PC-3 (cell line): ENCODE measurements at places on chromosomes 11 and 22. TPM values are rescaled to one million over a fixed set of nuclear protein-coding genes. Genes with fewer than 3 reads are reported as not detected.

GRCh38 chr11:8649361-8649760 is 33.1 kb downstream of the TRIM66 start:
- peak; percentile 45 for DNase-seq

C1QTNF5 gene
- total RNA-seq: 2.0 and 2.6 TPM in 2 replicates

NXPE1 gene
- total RNA-seq: not detected in 2 replicates

BLID gene
- total RNA-seq: 5.4 and 5.7 TPM in 2 replicates

- no peak for DNase-seq
Observed at GRCh38 chr11:32421992-32422391, 13.3 kb downstream of the WT1 start.

DNA sequence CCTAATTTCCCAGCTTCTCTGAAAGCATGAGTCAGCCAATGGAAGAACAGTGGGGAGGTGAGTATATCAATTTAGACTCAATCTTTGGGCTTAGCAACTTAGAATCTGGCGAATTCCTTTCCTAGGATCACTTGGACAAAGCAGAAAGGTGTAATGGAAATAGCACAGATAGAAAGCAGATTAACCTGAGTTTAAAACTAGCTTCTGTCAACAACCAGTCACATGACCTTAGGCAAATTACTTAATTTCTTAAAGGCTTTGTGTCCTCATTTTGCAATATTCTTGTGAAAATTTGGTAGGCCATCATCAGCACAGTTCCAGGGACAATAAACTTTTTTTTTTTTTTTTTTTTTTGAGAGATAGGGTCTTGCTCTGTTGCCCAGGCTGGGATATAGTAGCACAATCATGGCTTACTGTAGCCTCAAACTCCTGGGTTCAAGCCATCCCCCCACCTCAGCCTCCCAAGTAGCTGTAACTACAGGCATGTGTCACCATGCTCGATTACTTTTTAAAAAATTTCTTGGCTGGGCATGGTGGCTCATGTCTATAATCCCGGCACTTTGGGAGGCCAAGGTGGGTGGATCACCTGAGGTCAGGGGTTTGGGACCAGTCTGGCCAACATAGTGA is 40.8 kb upstream of the PCF11 start:
- DNase-seq: no peak

- DNase-seq: peak; percentile 17
Observed at GRCh38 chr22:40414311-40414710, 43.9 kb downstream of the SGSM3 start.

DNA sequence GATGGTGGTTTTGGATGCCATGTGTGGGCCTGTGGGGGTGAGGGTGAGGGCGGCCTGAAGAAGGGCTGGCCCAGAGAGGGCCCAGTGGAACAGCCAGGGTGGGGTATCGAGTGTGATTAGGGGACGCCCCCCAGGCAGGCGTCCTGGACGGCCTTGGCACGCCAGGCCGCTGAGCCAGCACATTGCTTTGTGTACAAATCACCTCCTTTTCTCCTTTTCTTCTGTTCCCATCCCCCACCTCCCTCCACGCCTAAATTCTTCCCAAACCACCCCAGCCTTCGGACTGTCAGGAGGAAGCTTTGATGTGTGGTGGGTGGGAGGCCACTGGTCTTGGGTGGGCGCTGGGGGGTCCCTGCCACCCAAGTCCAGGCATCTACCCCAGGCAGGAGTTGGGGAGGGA is 7.8 kb upstream of the CD248 start:
- no peak for DNase-seq

GAL3ST3 gene
- not detected in 2 replicates for total RNA-seq

- DNase-seq: peak; percentile 88
Observed at GRCh38 chr11:86696004-86696403, 23.6 kb upstream of the ME3 start.

ROBO4 gene
- total RNA-seq: 1.6 and 9.7 TPM in 2 replicates

GRCh38 chr11:15011776-15012345 is 39.7 kb upstream of the CALCA start:
- DNase-seq: no peak

DNA sequence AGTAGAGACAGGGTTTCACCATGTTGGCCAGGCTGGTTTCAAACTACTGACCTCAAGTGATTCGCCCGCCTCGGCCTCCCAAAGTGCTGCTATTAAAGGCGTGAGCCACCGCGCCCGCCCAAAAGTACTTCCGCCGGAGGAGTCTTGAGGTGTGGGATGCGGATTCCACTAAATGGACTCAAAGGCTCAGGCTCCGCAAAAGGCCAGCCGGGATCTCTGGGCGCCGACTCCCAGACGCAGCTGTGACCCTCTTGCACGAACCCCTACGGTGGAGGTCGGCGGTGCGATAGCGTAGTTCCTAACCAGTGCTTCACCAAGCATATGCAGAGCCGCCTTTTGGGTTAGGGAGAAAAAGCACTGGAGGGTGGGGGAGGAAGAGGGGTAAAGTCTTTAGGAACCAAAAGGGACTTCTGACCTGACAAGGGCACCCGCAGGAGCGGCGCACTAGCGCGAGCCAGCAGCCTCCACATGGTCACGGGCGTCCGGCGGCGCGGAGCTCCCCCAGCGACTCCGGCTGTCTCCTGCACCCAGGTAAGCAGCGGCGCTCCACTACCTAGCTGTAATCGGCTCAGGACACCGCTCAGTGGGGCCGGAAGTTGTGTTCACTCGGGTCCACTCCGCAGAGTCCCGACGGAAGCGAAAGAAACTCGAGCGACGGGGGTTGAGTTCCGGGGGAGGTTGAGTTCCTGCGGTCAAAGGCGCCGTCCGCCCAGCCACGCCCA is at the start of gene MRPL16:
Gene MRPL16, minus strand, starts transcription at position 590 of the 722 bp plus-strand sequence. Its CDS starts 120 bp downstream, at position 470.
- peak; percentile 97 for DNase-seq

- peak; percentile 40 for DNase-seq
Observed at GRCh38 chr11:36333897-36334296, 37.8 kb downstream of the PRR5L start.

PKDREJ gene
- not detected in 2 replicates for total RNA-seq

DNA sequence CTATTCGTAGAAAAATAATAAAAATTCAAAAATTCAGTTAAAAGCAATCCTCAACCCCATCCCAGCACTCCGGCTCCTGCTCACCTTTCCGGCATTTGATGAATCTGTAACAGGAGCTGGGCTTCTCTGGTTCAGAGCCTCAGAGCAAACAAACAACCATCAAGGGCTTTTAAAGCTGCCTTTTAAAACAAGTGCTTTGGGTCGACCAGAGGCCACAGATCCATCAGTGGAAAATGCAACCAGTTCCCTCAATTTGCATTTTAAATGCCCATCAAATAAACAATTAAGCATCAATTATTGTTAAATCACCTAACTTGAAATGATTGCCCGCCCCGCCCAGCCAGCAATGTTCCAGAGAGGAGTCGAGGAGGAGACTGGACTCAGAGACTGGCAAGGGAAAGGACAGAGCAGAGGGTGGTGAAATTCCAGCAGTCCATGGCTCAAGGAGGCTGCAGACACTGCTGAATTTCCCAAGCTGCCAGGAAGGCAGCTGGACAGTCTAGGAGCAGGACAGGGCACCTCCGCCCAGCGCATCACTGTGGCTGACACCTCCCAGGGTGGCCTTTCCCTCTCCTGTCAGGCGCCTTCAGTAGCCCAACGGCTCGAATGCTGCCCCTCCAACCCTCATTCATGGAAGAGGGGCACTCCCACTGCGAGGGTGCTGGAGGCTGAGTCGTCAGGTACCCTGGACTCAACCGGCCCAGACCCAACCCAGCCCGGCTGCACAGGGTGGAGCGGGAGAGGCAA is 7.5 kb downstream of the FXYD6 start:
- no peak for DNase-seq

DNA sequence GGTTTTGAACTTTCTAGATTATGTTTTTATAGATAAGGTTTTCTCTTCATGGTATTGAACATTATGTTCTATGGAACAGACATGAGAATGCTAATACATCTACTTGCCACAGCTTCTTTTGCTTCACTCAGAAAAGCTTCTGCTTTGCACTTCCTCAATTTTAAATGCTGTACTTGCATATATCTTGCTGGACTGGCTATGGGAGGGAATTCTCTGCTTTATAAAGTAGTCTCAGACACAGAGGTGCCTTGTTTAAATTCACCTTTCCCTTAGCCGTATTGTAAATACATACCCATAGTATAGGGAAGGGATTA is 173.9 kb downstream of the DDX10 start:
- DNase-seq: no peak

CARD18 gene
- not detected in 2 replicates for total RNA-seq

DNA sequence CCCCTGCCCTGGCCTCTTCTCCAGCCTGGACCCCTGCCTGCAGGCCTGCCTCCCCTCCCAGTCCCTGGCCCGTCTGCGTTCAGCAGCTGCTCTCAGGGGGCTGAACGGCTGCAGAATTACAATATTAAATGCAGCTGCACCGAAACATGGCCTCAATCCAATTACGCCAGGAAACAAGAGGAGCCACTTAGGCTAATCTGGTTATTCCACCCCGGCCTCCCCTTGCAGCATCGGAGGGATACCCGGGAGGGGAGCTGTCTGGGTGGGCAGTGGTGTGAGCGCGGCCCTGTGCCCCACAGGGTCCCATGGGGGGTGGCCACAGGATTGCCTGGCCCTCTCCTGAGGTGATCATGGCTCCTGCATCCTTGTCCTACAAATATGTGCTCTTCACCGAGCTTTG is 42.6 kb downstream of the FLRT1 start:
- DNase-seq: no peak

VWCE gene
- 0.15 and 0.35 TPM in 2 replicates for total RNA-seq

DNA sequence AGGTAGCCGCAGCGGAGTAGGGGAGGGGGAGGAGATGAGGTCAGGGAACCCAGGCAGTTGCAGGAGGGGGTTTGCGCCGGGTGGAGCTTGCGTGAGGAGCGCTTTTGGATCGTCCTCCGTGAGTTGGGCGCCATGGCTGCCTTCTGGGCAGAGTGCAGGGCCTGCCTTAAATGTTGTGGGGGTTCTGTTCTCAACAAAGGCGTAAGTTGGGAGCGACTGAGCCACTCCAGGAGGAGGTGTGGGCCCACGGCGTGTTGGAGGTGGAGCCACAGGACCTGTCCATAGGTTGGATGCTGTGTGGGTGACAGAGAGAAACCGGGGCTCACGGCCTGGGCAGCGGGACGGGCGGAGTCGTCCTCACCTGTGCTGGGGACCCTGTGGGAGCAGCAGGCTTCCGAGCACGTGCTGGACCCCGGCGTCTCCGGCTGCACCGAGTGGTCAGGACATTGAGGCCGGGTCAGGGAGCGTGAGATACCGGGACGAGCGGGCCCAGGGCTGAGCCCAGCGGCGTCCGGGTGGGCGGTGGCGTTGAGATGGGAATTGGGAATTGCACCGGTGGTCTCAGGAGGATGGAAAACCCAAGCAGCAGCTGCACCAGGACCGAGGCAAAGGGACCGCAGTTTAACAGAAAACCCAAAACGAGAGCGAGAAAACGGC is 977 bp upstream of the PGGHG start:
- no peak for DNase-seq

MFRP gene
- not detected in 2 replicates for total RNA-seq

- DNase-seq: peak; percentile 69
Observed at GRCh38 chr11:119493712-119494111, 70.7 kb upstream of the THY1 start.
